ENCODE measurements at places on chromosomes 6 and 20.
A peak's percentile ranks its signal among the peaks of the same experiment; 100 is the strongest.

GRCh38 chr20:18166241-18166881 is 28.7 kb downstream of the KAT14 start:
- DNase-seq, result no peak

GRCh38 chr6:5241252-5241651 is 19.5 kb downstream of the LYRM4 start:
- no peak for DNase-seq

DNA sequence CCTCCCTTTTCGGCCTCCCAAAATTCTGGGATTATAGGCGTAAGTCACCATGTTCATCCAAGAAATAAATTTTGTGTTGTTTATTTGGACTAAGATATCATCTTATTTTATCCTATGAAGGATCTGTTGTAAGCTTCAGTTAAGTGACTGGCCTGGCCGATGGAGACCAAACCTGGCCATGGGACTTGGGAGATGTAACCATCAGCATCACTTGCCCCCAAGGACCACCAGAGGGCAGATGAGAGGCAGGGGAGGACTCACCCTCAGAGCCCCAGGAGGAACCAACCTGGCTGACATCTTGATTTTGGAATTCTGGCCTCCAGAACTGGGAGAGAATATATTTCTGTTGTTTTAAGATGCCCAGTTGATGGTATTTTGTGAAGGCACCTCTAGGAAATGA is 266.7 kb downstream of the CDH26 start:
- DNase-seq, result peak; percentile 32

DNA sequence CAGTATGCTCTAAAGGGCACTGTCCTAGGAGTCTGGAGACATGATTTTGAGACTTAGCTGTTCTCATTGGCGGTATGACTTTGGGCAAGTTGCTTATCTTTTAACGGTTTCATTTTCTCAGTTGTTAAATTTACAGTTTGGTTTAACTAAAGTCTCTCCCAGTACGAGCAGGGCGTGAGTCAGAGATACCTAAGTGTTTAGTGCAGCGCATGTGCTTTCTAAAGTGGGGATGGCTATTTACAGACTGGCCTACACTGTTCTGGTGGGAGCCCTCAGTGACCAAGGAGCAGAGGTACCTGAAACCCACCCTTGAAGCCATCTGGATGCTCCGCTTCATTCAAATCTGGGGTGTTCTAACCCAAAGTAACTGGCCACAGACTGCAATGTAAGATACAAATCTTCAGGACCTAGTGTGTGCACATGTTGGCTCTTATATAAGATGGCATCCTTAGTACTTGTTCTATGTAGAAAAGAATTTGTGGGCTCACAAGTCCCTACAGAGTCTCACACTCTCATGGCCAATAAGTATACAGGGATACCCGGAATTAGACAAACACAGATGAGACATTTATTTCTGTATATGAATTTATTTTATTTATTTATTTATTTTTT is 10.7 kb downstream of the MSH5 start:
- DNase-seq, result no peak

DNA sequence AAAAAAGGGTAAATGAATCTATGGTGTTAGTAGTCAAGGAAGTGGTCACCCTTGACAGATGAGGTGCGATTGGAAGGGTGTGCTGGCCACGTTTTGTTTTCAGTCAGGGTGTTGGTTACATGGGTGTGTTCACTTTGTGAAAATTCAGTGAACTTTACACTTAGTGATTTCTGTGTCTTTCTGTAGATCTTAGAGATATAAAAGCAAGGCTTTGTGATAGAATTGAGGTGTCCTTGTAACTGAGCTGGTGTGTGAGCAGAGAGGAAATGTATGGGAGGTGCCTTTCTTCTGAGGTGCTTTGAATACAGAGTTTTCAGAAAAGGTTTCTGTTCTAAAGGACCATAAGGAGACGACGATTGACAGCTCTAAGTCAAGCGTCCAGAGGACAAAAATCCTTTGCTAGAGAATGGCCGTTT is 90.5 kb downstream of the SAMD3 start:
- no peak for DNase-seq

DNA sequence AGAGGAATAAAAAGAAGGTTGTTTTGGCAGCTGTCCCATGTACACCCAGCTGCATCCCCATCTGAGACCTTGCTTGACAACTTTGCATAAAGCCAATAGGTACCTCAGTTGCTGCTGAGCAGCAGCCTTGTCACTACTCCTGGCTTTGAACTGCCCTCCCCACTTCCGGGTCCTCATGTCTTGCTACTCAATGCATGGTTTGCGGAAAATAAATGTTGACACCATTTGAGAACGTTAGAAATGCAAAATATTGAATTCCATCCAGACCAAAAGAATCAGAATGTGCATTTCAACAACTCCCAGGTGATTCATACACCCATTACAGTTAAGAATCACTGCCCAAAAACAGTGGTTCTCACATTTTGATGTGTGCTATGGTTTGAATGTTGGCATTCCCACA is 32.9 kb downstream of the GPX5 start:
- no peak for DNase-seq

DNA sequence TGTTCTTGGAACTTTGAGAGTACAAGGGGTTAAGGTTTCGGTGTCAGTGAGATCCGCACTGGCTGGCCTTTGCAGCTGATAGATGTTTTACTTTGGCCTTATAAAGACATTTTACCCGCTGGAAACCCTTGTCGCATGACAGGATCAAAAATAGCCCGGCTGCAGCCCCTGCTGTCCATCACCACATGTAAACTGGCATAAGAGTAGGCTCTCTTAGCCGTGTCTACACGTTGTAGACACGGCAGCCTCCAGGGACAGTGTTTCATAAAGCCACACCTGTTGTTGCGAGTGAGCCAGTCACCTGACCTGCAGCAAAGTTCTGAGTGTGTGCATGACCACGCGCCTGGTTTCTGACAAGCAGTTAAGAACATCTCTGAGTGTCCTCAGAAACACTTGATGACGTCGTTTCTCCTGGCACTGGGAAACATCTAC is 8.5 kb downstream of the RBM24 start:
- DNase-seq, result no peak

DNA sequence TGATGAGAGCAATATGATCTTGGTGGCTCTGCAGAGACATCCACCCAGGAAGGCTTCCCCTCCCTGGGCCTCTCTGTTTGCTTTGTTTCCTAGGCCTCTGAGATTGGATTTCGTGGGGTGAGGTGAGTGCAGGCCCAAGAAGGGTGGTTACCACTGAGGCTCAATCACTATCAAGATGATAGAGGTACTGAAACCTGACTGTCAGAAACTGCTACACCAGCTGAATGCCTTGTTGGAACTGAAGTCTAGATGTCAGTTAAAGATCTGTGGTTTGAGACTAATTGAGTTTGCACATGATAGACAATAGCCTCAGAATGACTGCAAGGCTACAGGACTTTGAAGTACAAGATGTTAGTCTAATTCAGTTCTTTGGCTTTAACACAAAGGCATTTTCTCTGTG is 15.2 kb downstream of the VNN1 start:
- DNase-seq, result no peak

DNA sequence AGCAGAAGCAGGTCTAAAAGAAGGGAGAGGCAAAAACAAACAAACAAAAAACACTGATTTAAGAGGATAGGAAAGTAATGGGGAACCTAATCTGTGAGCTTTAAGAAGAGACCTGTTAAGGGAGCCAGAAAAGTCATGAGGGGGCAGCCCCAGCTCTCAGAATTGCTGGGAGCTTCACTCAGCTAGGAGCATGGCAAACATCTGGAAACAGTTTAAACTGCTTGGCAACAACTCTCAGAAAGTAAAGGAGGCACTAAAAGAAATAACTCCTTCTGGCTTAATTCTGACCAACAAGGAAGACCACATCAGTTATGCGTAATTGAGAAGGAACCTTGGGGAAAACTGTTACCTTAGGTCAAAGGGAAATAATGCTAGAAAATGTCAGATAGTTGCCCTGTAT is 121.4 kb downstream of the LAMP5 start:
- no peak for DNase-seq

- DNase-seq, result no peak
Measured at GRCh38 chr6:29892696-29893095, 49.6 kb upstream of the HLA-A start.

GRCh38 chr6:26441977-26442376 is 1.7 kb downstream of the BTN3A3 start:
- no peak for DNase-seq

DNA sequence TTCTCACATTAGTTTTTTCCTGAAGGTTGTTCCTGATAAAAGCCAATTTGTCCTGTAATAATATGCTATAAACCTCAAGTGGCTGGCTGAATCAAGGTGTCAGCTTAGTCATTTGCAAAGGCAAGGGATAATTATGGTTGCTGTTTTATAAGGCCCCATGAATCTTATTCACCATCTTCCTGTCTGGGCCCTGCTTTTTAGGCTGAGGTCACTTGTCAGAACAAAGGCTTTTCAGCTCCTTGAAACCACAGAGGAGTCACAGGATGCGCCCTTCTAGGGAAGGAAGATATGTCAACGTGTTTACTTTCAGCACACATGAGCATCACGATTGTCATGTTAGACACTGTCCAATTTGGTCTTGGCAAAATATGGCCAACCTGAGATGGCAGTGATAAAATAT is 64.8 kb upstream of the NAA20 start:
- no peak for DNase-seq

- DNase-seq, result no peak
Measured at GRCh38 chr20:24769878-24770627, 179.0 kb upstream of the CST7 start.
